ENCODE measurements at places on chromosomes 11 and 22.

GRCh38 chr11:120389693-120390584, 53.7 kb downstream of the ARHGEF12 start:
- DNase-seq = no peak

GRCh38 chr11:94968334-94968958, 4.9 kb downstream of the CWC15 start:
- peak; percentile 75 for DNase-seq

DNA sequence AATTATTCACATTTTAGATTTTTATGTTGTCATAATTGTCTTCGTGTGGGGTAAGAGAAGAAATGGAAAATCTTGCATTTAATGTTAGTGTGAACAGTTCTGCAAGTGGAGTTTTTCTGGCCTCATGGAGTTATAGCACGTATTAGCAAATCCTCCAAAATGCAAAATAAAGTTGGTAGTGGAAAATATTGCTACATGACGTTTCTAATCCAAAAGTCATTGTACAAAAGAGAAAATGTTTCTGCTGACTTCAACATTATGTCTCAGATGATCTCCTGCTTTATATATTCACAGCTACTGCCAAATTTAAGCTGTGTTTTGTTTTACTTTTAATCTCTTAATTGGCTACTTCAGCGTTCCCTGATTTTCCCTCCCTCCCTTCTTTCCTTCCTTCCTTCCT, 1804.0 kb upstream of the RAG2 start:
- DNase-seq = no peak

GRCh38 chr11:9160166-9160565, 68.8 kb upstream of the SCUBE2 start:
- DNase-seq = peak; percentile 70

DNA sequence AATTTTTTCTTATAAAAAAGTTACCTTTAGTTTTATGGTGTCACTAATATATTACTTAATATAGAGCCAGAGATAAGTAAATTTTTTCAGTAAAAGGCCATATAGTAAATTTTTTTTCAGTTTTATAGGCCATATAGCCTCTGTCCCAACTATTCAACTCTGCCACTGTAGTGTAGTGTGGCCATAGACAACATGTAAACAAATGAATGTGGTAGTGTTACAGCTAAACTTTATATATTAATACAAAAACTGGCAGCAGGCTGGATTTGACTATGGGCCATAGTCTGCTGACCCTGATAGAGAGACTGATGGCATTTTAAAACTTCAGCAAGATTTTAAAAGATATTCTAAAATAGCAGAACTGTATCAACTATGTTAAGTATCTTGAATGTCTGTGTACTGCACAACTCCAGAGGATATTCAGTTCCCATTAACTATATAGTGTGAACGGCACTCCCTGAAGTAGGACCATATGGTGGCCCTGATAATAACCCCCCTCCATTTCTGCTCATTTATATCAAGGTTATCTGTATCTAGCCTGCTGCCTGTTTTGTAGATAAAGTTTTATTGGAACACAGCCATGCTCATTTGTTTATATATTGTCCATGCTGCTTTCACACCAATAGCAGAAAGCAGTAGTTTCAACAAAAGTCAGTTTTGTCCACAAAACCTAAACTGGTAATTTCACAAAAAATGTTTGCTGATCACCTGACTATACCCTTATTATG, 71.6 kb downstream of the PRMT3 start:
- no peak for DNase-seq

DNA sequence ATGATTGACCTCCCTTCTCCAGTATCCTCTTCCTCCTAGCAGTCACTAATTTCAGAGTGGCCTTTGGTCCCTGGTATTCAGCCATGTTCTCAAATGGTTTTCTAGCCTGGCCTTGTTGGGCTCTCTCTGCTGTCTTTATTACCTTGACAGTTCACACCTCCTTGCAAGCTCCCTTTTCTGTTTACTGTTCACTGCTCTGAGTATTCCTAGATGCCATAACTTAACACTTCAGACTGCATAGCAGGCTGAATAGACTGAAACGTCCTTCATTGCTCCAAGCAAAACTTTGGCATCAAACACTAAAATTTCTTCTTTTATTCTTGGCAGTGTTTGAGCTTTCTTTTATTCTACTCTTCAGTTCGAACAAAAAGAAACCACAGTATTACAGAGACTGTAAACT, 49.7 kb upstream of the SLC25A18 start:
- no peak for DNase-seq

- no peak for DNase-seq
These were observed 917 bp downstream of the RPS6KA4 start for GRCh38 chr11:64359712-64360445.

GRCh38 chr11:17753153-17753552, 18.6 kb downstream of the KCNC1 start:
- no peak for DNase-seq

DNA sequence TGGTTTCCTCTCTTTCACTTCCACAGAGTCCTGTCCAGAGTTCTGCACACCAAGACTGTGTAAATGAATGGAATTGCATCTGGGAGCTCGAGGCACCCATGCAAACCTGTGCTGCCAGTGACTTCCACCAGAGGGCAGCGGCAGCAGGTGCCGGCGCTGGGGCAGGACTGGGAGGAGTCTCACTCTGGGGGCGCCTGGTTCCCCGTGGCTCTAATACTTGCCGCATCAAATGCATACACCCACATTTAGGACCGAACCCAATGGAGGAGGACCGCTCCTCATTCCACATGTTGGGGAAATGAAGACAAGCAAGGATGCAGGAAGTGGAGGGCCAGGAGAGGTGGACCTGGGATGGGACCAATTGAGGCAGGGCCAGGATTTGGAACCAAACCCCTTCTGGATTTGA, 1.1 kb upstream of the CD6 start:
- peak; percentile 52 for DNase-seq

- DNase-seq = peak; percentile 98
These were observed 33.8 kb upstream of the DKK3 start for GRCh38 chr11:12042215-12042676.

All from iris pigment epithelial cell (primary cell).